ENCODE measurements at places on chromosomes 16 and 17.
A peak's percentile ranks its signal among the peaks of the same experiment; 100 is the strongest.

GRCh38 chr16:14101415-14101814 lies 30.3 kb downstream of the MRTFB start:
- DNase-seq = peak; percentile 28
- H3K27ac ChIP-seq = no peak overlapping the region
- H3K27me3 ChIP-seq = no peaks in the 10 kb centered on the region
- no peaks in the 10 kb centered on the region for H3K36me3 ChIP-seq

DNA sequence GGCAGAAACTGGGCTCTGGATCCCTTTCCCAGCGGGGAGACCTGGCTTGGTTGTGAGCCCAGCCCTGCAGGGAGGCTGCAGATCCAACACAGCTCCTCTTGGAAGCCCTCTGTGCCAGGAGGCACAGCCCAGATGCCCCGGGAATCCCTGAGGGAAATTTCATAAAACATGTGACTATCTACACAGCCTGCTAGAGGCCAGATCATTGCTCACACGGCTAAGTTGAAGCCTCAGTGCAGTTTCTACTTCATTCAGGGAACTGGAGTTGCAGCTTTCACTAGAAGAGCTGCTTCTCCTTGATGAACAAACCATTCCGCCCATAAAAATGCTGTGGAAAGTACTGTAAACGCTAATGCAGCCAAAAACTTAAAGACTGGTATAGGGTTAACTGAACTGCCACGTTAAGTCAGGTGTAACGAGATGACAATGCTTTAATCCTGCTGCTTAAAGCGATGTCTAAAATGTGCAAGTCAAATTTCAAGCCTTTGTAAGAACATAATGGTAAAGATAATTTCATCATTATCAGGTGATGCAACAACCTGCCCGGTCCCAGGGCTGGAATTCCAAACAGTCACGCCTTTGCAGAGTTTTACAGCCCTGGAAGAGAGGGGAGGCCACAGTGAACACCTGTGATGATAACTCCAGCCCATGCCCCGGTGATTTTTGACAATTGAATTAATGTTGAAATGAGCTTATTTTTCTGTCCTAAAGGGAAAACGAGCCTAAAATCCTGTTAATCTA lies 172.5 kb downstream of the ZFHX3 start:
- DNase-seq = no peak
- H3K27ac ChIP-seq = no peak overlapping the region
- no peaks in the 10 kb centered on the region for H3K27me3 ChIP-seq

GRCh38 chr16:4032768-4033167 lies 83.5 kb downstream of the ADCY9 start:
- no peak overlapping the region for H3K27ac ChIP-seq
- H3K36me3 ChIP-seq = no peaks in the 10 kb centered on the region
- peaks cover 32% of the 10 kb centered on the region for H3K27me3 ChIP-seq
- H3K4me1 ChIP-seq = no peaks in the 10 kb centered on the region

GRCh38 chr17:13395346-13395745 lies 206.4 kb downstream of the HS3ST3A1 start:
- no peak overlapping the region for H3K4me3 ChIP-seq
- H3K27me3 ChIP-seq = no peaks in the 10 kb centered on the region
- H3K27ac ChIP-seq = no peak overlapping the region
- DNase-seq = no peak

GRCh38 chr16:69088684-69089083 lies 16.8 kb upstream of the HAS3 start:
- H3K4me1 ChIP-seq = no peaks in the 10 kb centered on the region
- H3K36me3 ChIP-seq = no peaks in the 10 kb centered on the region
- H3K27ac ChIP-seq = no peak overlapping the region
- no peaks in the 10 kb centered on the region for H3K27me3 ChIP-seq
- DNase-seq = no peak

DNA sequence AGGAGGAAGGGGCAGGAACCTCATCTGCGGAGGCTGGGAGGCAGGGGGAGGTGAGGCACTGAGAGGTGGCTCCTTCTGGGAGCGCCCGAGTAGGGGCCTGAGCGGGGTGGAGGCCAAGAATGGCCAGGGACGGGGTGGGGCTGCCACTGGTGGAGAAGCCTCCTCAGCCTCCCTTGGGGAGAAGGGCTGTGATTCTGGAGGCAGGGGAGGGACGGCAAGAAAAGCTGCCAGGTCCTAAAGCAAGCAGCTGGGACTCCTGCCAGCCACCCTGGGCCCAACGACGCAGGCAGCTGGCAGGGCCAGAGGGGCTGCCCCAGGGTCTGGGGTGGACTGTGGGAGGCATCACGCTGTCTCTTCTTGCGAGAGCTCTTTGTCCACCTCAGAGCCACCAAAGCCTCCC lies 12.7 kb upstream of the MLKL start:
- H3K36me3 ChIP-seq = no peaks in the 10 kb centered on the region
- no peak for DNase-seq
- no peak overlapping the region for H3K4me3 ChIP-seq
- H3K4me1 ChIP-seq = no peaks in the 10 kb centered on the region
- no peak overlapping the region for H3K27ac ChIP-seq
